ENCODE measurements at places on chromosomes 12 and 14. TPM values are rescaled to one million over a fixed set of nuclear protein-coding genes. Genes with fewer than 3 reads are reported as not detected.
A peak's percentile ranks its signal among the peaks of the same experiment; 100 is the strongest.

Gene RNF34
- 82.0 TPM for total RNA-seq

DNA sequence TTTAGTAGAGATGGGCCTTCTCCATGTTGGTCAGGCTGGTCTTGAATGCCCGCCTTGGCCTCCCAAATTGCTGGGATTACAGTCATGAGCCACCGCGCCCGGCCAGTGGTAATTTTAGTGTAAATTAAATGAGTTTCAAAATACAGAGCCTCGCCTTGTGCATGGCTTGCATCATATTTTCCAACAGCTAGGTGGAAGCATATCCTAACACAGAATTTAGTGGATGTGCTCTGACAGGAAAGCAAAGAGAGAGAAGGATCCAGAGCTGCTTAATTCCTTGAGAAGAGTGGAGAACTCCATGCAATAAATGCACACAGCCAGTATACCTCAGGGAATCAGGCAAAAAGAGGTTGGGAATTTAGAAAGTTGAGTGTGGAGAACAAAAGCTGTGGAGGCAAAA lies 2.5 kb downstream of the OR6C2 start:
- no peak overlapping the region for H3K27ac ChIP-seq
- H3K4me1 ChIP-seq, result no peaks in the 10 kb centered on the region
- H3K36me3 ChIP-seq, result no peaks in the 10 kb centered on the region
- no peak overlapping the region for H3K4me3 ChIP-seq

DNA sequence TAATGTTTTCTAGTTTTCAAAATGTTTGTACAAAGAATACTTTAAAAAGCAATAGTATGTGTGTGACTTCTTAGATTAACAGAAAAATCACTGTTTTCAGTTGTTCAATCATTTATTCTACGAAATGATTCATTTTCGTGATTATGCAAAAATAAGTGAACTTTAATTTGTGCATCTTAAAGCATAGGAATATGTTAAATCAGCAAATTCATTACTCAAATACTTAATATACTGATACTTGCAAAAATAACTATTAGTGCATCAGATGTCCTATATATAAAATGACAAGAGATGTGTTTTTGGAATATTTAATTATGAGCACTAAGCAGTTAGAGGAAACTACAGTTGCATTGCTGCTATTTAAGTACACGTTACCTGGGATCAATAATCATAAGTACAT lies 11.0 kb downstream of the SOX5 start:
- no peaks in the 10 kb centered on the region for H3K4me1 ChIP-seq
- no peak overlapping the region for H3K27ac ChIP-seq
- H3K27me3 ChIP-seq, result no peaks in the 10 kb centered on the region
- H3K4me3 ChIP-seq, result no peak overlapping the region
- DNase-seq, result no peak
- H3K36me3 ChIP-seq, result no peaks in the 10 kb centered on the region

Gene NDUFA12
- 165 TPM for total RNA-seq

DNA sequence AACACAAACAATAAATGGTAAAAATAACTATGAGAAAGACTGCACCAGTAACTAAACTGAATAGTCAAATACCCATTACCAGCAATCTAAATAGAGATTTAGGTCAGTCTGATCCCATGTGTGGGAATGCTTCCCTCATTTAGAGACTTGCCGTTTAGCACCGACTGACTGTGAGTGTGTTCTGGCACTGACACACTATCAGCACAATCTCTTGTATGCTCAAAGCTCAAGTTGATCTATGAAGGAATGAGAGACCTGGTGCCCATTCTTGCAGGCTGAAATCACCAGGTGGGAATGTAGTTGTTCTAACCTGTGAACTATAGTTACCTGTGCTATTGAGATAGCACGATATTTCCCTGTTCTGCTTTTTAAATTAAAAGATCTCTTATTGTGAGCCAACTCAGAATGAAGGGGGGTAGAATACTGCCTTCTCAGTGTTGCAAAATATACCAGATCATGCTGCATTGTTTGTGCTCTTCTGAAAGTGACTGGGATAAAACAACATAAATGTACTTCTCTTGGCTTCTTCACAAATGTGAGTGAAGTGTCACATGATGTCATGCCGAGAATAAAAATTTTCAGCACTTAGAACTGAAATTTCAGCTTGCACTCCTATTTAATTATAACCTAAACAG lies 99.6 kb downstream of the LIN7A start:
- no peak overlapping the region for H3K27ac ChIP-seq
- no peaks in the 10 kb centered on the region for H3K4me1 ChIP-seq
- H3K27me3 ChIP-seq, result no peaks in the 10 kb centered on the region
- no peak for DNase-seq
- H3K36me3 ChIP-seq, result no peaks in the 10 kb centered on the region

Gene KRT71
- total RNA-seq, result not detected

Gene CMKLR1
- total RNA-seq, result not detected

DNA sequence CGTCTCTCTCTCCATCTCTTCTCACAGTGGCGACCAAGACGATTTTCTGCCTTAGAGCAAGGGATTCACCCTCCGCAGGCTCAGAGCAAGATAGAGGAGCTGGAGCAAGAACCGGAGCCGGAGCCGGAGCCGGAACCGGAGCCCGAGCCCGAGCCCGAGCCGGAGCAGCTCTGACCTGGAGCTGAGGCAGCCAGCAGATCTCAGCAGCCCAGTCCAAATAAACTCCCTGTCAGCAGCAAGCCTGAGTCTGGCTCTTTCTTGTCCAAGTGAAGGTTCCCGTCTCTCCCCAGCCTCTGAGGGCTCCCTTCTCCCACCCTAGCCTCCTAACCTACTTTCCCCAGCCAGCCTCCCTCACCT lies 5.9 kb downstream of the LAG3 start:
- peaks cover 35% of the 10 kb centered on the region for H3K4me1 ChIP-seq
- no peak overlapping the region for H3K27ac ChIP-seq
- no peaks in the 10 kb centered on the region for H3K36me3 ChIP-seq
- H3K4me3 ChIP-seq, result peak overlapping the region; percentile 70
- H3K27me3 ChIP-seq, result peaks cover 67% of the 10 kb centered on the region
- DNase-seq, result no peak

Gene APEX1
- 205 TPM for total RNA-seq
